WTC11 (cell line): ENCODE measurements at places on chromosomes 6 and 20.
A peak's percentile ranks its signal among the peaks of the same experiment; 100 is the strongest.

- no peak for DNase-seq
Observed at GRCh38 chr20:22841846-22842245, 193.3 kb upstream of the SSTR4 start.

DNA sequence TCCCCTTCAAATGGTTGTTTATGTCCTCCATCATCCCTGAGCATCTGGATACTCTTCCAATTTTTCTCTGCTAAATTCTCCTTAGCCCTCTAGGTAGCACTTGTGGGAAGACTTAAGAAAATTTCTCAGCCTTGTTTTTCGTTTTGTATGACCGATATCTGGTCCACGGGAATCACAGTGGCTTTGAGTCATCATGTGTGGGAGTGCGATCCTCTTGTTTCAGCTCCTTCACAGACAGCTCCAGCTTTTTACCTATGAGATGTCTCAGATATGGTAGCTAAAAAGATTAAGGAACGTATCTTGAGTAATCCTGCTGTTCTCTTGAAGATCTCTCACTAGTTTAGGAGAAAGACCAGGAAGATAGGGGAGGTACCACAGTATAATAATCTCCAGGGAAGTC lies 196.1 kb downstream of the GRM1 start:
- no peak for DNase-seq

DNA sequence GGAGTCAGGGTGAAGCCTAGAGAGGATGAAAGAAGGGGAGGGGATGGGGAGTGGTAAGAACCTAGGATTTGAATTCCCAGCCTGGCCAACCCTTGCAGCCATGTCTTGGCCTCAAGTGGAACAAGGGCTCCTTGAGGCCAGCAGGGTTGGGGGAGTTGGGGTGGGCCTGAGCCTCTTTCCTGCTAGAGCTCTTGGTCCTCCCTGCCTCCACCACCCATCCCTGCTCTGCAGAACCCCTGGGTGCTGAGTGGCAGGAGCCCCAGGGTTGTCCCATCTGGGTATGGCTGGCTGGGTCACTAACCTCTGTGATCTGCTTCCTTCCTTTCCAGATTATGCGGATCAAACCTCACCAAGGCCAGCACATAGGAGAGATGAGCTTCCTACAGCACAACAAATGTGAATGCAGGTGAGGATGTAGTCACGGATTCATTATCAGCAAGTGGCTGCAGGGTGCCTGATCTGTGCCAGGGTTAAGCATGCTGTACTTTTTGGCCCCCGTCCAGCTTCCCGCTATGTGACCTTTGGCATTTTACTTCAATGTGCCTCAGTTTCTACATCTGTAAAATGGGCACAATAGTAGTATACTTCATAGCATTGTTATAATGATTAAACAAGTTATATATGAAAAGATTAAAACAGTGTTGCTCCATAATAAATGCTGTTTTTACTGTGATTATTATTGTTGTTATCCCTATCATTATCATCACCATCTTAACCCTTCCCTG lies 8.3 kb downstream of the VEGFA start:
- no peak for DNase-seq

GRCh38 chr6:158938811-158939254 lies 61.2 kb downstream of the RSPH3 start:
- DNase-seq: peak; percentile 31

DNA sequence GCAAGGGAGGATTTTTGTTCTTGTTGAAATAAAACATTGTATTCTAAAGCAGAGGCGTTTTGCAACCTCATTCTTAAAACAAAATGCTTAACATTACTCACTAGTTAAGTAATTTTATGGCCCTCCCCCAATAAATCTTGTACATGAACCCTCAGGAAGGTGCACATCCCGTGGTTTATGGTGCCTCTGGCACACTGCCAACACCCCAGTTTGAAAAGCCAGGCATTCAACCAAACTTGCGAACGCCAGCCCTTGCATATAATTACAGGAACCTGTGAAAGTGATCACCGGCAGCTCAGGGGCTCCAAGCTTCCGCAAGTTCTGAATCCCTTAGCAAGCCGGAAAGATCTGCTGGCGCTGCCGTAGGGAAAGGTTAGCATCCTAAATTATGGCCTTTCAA lies 1109.0 kb upstream of the FLRT3 start:
- DNase-seq: no peak

- no peak for DNase-seq
Observed at GRCh38 chr6:17240803-17241500, 40.2 kb upstream of the RBM24 start.

DNA sequence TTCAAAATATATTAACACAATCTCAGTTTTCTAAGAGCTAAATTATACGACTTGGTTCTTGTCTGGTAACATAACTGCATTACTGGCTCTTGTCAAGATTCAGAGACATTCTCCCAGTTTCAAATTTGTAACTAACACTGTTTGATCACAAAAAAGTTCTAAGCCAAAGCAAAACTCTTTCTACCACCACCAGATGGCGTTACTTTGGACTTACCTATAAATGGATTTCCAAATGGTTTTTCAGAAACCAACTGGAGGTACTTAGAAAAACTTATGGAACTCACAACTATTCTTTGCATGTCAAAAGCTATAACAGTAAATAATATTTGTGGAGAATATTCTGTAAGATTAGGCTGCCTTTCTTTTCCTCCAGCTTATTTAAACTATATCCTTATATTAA lies 34.2 kb upstream of the GFRAL start:
- DNase-seq: no peak

DNA sequence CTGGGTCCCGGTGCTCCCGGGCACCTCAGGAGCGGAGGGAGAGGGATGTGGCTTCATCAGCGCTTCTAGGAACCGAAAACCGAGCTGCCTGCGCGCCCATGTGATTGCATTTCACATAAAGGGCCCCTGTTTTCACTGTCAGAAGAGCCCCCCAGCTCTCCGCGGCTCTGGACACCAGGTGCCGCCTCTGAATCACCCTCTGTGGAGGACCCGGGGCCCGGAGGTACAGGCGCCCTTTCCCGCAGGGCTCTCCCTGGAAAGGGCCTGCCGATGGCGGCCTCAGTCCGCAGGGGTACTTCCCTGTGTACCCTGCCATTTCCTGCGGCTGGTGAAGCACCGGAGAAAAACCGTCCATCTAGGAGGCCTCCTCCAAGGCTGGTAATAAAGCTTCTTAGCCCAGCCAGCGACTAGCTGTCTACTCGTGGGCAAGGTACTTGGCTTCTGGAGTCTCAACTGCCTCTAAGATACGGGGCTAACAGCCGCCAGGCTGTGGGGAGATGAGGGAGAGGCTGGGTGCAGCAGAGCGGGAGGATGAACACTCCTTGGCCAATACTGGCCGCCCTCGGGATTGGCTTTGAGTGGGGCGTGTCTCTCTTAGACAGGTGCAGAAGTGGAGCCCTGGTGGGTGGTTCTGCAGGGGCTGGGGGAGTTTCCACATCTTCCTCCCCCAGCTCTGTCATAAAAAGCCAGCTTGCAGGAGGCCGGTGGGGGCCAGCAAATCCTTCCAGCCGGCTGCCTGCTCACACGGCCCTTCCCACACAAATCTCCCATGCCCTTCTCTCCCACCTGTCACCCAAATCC lies 1.6 kb downstream of the PPP1R16B start:
- peak; percentile 27 for DNase-seq

DNA sequence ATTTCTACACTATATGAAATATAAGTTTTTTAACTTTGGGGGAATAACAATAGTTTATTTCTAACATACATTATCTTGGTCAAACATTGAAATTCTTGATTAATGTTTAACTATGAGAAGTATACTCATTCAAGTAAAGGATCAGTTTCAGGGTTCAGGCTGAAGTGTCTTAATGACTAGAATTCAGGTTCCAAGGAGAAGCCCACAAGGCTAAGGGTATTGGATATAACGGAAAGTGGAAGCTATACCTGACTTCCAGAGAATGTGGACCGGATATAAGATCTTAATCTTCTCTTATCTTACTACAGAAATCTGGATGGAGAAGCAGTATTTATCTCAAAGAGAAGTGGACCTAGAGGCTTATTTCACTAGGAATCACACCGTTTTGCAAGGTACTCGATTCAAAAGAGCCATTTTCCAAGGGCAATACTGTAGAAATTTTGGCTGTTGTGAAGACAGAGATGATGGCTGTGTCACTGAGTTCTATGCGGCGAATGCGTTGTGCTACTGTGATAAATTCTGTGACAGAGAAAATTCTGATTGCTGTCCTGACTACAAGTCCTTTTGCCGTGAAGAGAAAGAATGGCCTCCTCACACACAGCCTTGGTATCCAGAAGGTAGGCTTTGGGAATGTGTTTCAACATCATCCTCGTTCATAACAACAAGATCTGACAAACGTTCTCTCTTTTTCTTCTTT lies at the start of gene TINAG:
Gene TINAG, plus strand, starts transcription at position 153 of the 697 bp plus-strand sequence. Its CDS starts 110 bp downstream, at position 263.
- no peak for DNase-seq

GRCh38 chr6:13164291-13164690 lies 164.0 kb downstream of the TBC1D7 start:
- no peak for DNase-seq

DNA sequence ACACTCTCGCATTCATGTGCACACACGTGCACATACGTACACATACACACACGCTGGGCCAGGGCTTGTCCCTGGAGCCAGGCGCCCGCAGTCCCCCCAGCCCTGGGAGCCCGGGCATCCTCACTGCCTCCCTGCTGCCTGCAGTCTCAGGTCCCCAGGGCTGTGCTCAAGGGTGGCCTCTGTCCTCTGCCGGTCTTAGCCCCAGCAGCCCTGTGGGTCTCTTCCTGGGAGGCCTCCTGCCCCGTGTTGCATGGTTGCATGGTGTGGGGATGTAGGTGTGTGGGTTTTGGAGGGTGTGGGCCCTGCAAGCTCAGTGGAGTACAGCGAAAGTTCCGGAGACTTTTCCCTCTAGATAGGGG lies 101.5 kb downstream of the TMEM242 start:
- DNase-seq: no peak

- DNase-seq: peak; percentile 61
Observed at GRCh38 chr6:16206595-16207037, 31.8 kb upstream of the GMPR start.

GRCh38 chr20:62953839-62954703 lies 1.6 kb downstream of the SLC17A9 start:
- peak; percentile 53 for DNase-seq

GRCh38 chr6:14804785-14805210 lies 441.1 kb upstream of the JARID2 start:
- DNase-seq: no peak

DNA sequence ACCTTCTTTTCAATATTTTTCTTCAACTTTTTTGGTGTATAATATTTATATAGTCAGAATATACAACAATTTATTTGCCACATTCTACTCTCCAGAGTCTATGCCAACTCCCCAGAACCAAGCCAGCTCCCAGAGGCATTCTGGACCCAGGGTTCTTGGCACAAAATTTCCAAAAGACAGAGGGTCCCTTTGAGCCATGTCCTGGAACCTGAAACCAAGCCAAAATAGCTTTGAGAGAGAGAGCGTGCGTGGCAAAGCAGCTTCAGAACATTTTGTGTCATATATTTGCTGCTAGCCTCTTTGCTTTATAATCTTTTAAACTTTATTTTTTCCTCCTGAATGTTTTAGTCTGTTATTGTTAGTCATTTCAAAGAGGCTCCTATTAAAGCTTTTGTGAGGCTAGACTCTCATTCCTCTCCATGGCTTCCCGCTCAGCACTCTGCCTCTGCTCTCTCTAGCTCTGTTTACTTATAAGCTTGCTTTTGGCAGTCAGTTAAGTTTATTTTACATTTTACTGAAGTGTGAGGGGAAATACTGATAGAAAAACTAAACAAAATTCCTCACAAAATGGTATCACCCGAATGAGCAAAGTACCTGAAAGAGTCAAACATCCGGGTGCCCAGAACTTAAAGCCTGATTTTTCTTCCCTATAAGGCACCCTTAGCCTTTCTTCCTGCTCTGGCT lies 605.1 kb upstream of the ID4 start:
- DNase-seq: no peak

- no peak for DNase-seq
Observed at GRCh38 chr6:165925474-165926156, 242.0 kb downstream of the TBXT start.

DNA sequence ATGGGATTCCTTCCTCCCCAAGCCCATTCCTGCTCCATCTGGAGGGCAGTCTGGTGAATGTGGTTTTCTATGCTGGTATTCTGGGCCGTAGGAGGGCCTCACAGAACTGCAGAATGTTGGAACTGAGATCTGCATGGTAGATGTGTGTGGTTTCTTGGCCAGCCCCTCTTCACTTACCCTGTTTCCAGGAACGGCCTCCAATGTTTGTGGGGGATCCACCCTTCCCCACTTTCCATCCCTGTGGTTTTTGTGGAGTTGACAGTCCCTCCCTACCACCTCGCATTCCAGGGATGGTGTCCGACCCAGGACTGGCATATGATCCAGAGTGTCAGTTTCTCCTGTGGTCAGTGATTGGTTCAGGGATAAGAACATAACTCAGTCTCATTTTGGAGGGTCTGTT lies 26.7 kb upstream of the TMEM14A start:
- no peak for DNase-seq

DNA sequence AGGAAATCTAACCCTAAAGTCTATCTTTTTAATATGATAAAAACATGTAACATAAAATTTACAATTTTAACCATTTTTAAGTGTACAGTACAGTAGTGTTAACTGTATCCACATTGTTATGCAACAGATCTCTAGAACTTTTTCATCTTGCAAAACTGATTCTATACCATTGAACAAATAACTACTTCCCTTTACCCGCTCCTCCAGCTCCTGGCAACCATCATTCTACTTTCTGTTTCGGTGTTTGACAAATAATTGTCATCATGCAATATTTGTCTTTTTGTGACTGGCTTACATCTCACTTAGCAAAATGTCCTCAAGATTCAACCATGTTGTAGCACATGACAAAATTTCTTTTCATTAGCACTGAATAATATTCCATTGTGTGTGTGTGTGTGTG lies 203.2 kb downstream of the SIM1 start:
- no peak for DNase-seq

DNA sequence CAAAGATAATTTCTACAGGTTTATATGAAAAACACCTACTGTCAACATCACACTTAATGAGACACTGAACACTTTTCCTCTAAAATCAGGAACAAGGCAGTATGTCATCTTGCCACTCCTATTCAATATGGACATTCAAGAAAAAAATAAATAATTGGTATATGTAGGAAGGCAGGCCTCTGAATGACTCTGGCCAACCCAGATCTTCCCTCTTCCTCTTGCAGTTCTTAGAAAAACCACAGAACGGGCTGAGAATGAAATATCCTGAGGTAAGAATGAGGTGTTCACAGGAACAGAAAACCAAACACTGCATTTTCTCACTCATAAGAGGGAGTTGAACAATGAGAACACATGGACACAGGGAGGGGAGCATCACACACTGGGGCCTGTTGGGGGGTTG lies 1207.2 kb upstream of the CITED2 start:
- DNase-seq: no peak
